ENCODE measurements at places on chromosomes 2 and 18. TPM values are rescaled to one million over a fixed set of nuclear protein-coding genes. Genes with fewer than 3 reads are reported as not detected.

The ANKRD62 gene
- not detected for polyA plus RNA-seq

The SLC19A3 gene
- polyA plus RNA-seq = 0.73 TPM

The ANKRD39 gene
- polyA plus RNA-seq = 14.1 TPM

The DPP10 gene
- 3.4 TPM for polyA plus RNA-seq

The PSMA8 gene
- polyA plus RNA-seq = not detected

The TUBB8B gene
- polyA plus RNA-seq = 2.9 TPM

The COPS7B gene
- 22.6 TPM for polyA plus RNA-seq

Data from ovary (tissue), 10 donors.